ENCODE measurements at places on chromosomes 16 and 17. TPM values are rescaled to one million over a fixed set of nuclear protein-coding genes. Genes with fewer than 3 reads are reported as not detected.

DNA sequence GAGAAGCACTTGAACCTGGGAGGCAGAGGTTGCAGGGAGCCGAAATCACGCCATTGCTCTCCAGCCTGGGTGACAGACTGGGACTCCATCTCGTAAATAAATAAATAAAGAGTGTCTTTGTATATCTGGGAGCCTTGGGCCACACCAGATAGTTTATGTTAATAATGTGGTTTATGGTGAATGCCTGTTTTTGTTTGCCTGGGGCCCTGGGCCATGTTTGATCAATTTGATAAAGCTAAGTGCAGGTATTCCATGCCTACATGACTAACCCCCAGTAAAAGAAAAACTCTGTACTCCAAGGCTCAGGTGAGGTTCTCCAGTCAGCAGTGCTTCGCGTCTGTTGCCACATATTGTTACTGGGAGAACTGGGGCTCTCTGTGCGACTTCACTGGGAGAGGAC, 15.1 kb downstream of the SCIMP start:
- DNase-seq = no peak

DNA sequence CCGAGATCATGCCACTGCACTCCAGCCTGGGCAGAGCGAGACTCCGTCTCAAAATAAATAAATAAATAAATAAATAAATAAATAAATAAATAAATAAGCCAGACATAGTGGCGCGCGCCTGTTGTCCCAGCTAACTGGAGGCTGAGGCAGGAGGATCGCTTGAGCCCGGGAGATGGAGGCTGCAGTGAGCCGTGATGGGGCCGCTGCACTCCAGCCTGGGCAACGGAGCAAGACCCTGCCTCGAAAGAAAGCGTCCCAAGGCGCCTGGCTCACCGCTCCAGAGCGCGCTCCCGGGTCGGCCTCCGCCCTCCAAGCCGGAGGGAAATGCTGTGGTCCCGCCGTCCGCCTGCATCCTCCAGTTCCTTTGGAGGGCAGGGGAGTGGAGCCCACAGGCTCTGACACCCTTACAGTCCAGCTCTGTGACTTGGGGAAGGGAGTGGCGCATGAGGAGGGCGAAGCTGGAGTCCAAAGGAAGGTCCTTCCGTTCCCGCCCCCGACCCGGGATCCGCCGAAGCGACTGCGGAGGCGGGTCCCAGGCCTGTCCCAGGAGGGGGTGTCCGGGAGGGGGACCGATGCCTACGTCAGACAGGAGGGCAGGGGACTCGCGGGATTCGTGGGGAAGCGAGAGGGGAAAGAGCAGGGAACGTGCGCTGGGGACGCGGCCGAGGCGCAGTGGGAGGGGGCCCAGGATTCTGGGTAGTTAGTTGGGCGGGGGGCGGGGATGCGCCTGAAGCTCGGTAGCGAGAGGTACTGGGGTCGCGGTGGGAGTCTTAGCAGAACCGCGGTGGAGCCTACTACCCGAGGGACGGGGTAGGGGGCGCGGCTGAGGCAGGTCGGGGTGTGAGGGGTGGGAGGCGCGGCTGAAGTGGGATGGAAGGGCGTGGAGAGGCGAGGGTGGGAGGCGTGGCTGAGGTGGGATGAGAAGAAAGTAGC, 8.4 kb upstream of the TRPV2 start:
- DNase-seq = peak; percentile 37

The ZKSCAN2 gene
- 6.0 TPM for total RNA-seq

- peak; percentile 64 for DNase-seq
Observed at GRCh38 chr17:17724307-17725010, 43.2 kb downstream of the RAI1 start.

DNA sequence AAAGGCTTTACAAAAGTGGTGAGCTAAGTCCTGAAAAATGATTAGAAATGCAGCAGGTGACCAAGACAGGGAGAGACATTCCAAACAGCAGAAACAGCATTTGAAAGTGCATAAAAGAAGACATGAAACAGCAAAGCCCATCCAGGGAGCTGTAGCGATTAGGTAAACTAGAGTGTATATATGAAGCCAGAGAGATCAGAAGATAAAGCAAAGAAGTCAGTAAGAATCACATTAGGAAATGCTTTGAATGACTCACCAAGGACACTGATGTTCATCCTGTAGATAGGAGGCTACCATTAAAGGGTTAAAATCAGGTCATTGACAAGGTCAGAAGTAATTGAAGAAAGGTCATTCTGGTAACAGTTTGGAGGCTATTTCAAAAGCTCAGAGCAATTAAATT, 27.6 kb upstream of the VAT1L start:
- peak; percentile 80 for DNase-seq

DNA sequence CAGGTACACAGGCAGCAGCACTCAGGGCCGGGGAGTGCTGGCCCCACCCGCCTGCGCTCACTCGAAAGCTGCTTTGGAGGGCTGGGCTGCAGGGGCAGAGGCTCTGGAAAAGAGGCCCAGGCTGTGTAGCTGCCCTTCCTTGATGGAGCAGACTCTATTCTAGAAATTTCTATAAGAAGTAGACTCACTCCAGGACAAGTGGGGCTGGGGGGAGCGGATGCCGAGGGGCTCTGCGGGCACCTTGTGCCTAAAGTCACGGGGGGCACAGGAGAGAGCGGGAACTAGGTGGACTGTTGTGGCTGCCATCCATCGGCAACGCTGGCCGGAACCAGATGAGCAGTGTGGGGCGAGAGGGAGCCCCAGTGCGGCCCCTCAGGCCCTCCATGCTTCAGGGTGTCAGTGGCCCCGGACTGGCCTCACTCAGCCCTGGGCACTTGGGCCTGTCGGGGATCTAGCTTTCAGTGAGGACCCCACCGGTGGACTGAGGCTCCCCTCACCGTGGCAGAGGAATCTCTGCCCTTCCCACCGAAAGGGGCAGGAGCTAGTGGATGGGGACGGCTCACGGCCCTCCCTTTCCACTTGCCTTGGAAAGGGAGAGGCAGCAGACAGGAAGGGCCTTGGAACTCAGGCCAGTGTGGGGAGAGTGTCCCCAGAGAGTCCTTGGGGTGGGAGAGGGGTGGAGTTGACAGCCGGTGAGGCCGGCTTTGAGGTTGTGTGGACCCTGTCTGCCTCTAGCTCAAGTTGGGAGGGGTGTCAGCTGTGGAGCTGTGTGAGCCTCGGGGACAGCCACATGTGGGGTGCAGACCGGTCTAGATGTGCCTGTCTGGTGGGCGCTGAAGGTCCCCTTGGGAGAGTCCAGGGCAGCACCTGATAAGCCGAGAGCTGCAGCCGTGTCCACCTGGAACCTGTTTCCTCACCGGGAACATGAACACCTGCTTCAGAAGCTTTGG, 16.6 kb downstream of the ENDOV start:
- DNase-seq = no peak

DNA sequence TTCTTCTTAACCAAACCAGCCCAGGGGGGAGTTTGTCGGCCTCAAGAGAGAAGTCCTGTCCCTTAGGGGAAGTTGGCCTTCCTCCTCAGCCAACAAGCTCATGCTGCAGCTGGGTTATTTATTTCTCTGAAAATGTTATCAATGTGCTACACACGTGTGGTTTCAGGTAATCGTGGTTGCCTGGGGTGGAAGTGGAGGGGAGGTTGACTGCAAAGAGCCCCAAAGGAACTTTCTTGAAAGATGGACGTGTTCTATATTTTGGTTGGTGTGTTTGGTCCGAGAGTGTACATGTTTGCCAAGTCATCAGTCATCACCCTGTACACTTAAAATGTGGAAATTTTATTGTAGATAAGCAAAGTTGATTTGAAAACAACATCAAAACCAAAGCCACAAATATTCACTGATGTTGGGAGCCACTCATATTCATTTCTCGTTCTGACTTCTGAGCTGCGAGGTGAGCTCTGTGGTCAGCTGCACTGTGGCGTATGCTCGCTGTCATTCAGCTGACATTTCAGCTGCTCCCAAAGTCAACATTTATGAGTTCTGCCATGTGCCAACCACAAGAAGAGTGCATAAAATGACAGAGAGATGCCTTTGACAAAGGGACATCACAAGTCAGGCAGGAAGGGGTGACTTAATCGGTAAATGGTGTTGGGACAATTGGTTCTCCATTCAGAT, 26.5 kb upstream of the ADGRG1 start:
- no peak for DNase-seq

DNA sequence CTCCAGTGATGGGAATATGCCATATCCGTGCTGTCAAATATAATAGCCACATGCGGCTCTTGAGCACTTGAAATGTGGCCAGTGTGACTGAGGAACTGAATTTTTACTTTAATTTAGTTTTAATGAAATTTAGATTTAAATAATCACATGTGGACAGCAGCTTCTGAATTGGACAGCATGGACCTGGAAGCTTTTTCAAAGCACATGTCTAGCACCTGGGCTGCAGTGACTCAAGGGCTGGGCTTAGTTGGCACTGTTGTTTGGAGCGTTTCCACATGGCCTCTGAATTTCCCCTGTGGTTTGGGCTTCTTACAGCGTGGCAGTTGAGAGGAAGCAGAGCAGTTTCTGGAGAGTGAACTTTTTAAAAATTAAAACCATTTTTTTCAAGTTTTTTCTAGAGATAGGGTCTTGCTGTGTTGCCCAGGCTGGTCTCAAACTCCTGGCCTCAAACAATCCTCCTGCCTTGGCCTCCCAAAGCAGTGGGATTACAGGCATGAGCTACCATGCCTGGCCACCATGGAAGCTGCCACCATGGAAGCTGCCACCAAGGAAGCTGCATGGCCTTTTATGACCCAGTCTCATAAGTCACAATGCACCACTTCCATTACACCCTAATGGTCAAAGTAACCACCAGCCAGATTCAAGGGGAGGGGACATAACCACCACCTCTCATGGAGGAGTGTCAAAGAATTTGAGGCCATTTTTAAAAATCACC, 6.7 kb upstream of the TOB1 start:
- peak; percentile 78 for DNase-seq

The KIF2B gene
- total RNA-seq = not detected

DNA sequence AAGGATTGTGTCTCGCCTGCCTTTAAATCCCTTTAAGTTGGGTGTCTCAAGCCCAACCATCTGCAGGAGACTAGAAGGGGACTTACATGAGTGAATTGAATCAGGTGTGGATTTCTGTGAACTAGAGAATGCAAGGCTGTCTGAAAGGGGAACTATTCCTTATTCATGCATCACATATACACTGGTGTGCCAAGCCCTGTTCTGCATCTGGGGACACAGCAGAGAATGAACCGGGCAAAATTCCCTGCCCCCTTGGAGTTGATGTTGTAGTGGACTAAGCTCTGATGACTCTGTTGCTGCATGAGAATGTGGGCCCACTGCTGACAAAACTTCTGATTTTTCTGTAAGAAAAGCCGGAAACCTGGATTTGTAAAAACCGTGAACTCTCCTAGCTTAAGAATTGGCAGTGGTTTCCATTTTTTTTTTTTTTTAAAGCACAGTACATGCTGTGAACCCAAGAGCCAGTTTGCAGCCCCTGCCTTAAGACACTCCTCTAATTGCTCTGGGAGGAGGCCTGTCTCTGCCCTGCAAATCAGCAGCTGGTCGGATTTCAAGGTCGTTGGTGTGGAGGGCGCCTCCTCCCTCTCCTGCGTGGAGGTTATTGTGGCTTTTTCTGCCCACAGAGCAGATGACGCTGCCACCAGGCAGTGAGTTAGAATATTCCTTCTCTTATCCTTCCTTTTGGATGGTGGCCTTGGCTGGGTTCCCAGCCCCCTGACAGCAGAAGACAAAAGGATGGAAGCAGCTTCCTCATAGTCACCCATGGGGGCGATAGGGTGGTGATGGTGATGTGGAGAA, 131.0 kb downstream of the PRKCB start:
- no peak for DNase-seq

The ABCC11 gene
- total RNA-seq = under 0.01 TPM

DNA sequence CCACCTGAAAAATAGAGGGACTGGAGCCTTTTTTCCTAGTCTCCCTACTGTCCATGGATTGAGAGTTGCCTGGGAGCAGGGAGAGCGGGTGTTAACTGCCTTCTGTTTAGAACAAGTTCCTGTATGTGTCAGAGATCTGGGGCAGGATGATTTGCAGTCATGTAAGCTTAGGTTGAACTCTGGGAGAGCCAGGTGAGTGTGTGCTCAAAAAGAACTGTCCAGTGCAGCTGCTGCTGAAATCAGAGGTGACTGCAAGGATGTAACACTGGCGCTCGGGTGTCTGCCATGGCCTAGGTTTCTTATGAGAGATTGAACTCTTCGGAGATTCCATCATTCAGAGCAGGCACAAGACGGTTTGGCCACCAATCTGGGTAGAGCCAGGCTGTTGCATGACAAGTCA, 432.5 kb downstream of the CDH13 start:
- DNase-seq = no peak

- DNase-seq = no peak
Observed at GRCh38 chr17:67283731-67284516, 38.9 kb upstream of the HELZ start.

- no peak for DNase-seq
Observed at GRCh38 chr17:5672141-5672540, 87.8 kb upstream of the NLRP1 start.

The MPDU1 gene
- 70.5 TPM for total RNA-seq

Measured in fibroblast of villous mesenchyme (primary cell).